ENCODE measurements at places on chromosomes 3 and 15.
A peak's percentile ranks its signal among the peaks of the same experiment; 100 is the strongest.

DNA sequence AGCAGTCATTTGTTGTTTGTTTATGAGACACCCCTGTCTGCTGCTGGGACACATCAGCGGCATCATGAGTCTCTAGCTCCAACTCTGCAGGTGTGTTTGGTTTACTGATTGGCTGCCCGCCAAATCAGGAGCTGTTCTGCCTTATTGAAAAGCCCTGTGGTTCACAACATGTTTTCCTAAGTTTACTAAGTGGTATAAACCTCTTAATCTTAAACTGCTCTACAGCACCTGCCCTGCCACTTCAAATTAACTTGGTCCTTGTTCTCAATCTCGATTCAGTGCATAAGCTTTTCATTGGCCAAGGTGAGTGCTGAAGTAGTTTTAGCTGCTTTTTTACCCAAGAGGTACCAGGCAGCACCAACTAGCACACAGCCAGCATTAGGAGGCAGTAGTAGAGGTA lies 77.8 kb upstream of the WDR72 start:
- no peak for DNase-seq

GRCh38 chr3:156256256-156256655 lies 135.9 kb downstream of the KCNAB1 start:
- DNase-seq: no peak

DNA sequence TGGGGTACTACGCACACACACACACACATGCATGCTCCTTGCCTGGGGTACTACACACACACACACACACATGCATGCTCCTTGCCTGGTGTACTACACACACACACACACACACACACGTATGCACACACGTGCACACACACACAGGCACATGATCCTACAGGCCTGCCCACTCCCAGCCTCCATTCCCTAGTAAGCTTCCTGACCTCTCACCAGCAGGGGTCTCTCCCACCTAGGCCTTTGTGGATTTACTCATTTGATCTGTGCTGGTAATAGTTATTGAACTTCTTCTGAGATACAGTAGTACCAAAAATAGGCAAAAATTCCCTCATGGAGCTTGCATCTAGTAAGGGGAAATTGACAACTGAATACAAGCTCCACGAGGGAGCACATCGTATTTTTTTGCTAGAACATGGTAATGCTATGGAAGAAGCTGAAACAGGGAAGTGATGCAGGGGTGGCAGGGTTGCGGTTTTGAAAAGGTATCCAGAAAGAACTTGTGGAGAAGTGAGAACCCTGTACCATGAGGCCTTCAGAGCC lies 19.1 kb downstream of the TTC21A start:
- DNase-seq: no peak

- DNase-seq: no peak
Measured at GRCh38 chr3:4506559-4507023, 13.4 kb downstream of the ITPR1 start.

DNA sequence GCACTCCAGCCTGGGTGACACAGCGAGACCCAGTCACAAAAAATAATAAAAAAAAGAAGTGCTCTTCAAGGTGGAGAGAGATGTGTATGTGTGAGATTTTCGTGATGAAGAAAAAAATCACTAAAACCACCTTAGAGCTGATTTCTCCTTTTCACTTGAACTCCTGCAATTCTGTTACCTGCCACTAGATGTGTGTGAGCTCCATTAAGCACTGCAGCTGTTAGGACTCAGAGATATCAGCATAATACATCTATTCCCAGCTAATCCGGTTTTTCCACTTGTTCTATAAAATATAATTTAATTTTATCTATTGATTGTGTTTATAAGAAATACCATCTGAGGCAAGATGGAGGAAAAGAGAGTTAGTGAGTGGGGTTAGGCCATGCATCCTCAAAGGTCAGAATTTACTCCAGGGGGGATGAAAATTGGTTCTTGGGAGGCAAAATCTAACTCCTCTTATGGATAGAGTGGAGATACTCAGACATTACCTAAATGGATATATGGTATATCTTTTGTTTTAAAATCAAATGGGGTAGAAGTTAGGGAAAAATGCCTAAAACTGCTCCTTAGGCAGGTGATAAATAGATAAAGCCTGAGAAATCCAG lies 152.7 kb downstream of the IL20RB start:
- DNase-seq: no peak

GRCh38 chr3:128077202-128077624 lies 25.0 kb downstream of the SEC61A1 start:
- no peak for DNase-seq

GRCh38 chr3:172098698-172099494 lies 59.5 kb downstream of the FNDC3B start:
- no peak for DNase-seq

DNA sequence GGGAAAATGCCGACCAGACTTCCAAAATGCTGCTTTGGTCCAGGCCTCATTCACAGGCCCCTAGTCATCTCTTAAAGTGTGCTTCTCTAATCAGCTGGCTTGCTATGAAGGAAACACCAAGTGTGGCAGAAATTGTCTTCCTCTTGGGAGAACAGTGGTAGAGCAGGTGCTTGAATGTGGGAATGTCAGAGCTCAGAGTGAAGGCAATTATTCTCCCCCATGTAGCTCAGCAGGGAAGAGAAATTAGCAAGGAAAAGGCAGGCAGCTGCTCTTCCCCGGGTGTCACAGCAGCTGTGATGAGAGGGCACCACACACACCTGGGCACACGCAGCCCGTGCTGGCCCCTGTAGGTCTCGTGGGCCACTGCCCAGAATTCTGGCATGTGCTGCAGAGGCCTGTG lies 358.5 kb downstream of the WDR72 start:
- no peak for DNase-seq

GRCh38 chr15:34512628-34513027 lies 70.8 kb downstream of the GOLGA8B start:
- DNase-seq: no peak

DNA sequence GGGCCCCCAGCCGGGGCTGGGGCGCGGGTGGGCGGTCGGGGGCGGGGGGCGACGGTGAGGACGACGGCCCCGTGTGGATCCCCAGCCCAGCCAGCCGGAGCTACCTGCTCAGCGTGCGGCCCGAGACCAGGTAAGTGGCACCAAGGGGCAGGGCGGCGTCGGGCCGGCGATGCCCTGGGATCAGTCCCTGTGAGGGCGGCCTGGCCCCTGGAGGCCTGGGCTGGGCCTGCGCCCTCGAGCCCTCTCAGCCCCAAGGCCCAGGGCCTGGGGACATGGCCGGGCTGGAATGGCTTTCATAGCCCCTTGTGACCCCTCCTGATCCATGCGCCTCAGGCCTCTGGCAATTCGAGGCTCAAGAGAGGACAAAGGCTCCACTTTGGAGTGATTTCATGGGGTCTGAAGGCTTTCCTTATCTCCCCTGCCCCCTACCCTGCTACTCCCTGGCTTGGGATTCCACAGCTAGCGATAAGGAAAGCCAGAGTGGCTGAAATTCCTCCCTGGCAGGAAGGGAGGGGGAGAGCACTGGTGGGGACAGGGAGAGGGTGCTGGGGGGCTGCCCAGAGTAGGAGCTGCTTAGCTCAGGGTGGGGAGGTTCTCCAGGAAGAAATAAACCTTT lies 418 bp downstream of the ALPK3 start:
- DNase-seq: no peak

DNA sequence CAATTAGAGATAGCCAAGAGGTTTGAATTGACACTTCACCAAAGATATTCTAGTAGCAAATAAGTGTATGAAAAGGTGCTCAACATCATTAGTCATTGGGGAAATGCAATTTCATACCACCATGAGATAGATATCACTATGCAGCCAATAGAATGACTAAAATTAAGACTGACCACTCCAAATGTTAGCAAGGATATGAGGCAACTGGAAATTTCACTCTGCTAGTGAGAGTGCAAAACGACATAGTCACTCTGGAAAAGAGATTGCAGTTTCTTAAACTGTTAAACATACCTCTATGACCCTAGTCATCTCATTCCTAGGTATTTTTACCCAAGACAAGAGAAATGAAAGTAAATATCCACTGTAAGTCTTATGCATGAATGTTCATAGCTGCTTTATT lies 27.6 kb upstream of the SLC6A11 start:
- DNase-seq: no peak

DNA sequence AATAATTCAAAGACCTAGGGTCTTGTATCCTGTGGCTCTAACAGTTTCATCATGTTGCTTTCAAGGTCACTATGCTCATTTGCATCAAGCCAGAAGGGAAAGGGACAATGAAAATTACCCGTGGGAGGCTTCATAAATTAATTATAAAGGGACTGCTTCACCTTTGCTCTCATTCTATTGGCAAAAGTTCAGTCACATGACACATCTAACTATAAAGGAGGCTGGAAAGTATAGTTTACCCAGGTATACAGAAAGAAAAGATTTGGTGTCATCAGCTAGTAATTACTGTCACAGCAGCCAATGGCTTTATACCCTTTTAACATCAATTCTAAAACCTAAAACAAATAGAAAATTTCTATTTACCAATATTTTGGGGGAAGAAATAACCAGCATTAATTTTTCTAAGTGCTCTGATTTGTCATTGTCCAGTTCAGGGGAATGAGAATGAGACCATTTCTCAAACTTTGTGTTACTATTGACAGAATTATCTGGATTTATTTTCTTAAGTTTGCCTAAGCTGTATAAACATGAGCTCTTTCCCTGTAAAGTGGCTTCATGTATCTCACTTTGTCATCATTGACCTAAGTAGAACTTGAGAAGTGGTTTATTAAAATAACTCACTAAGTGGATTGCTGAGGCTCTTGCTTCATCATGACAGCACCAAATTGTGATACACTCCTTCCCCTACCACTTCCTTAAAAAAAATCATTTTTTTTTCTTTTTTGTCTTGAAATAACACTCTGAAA lies 257.7 kb upstream of the PEX5L start:
- no peak for DNase-seq

- no peak for DNase-seq
Measured at GRCh38 chr3:126339466-126339865, 17.7 kb downstream of the KLF15 start.

- DNase-seq: no peak
Measured at GRCh38 chr15:80233581-80233980, 18.4 kb downstream of the CTXND1 start.

- DNase-seq: no peak
Measured at GRCh38 chr3:99481561-99481960, 156.8 kb upstream of the COL8A1 start.

GRCh38 chr3:177185035-177185574 lies 12.2 kb downstream of the TBL1XR1 start:
- no peak for DNase-seq

- no peak for DNase-seq
Measured at GRCh38 chr15:83206526-83207008, 1.1 kb downstream of the HDGFL3 start.

GRCh38 chr3:11612515-11613188 lies 31.1 kb downstream of the VGLL4 start:
- DNase-seq: no peak

GRCh38 chr3:38823186-38823585 lies 7.2 kb upstream of the SCN10A start:
- DNase-seq: no peak

DNA sequence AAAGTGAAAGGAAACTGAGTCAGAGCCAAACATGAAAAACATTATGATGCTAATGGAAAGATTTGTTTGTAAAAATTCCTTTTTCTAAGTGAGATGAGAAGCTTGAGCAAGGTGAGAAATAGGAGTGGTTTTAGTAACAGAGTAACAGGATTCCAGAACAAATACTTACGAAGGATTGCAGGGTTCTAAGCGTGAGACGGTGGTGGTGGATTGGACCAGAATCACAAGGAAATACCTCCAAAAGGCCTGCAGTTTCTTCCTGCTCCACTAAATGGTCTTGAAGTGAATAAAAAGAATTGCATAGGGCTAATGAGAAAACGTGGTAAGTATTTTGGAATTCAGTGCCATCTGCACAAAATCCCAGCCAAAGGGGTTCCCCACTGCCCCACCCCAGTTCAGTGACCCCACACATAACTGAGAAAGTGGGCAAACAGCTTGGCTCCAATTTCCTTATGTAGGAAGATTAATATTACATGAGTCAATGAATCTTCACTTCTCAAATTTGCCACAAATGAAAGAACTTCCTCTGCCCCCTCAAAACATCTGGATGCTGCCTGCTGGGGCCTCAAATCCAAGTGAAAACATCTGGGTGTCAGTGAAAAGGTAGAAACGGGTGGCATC lies 283.8 kb upstream of the NR2F2 start:
- no peak for DNase-seq

GRCh38 chr15:97953748-97954147 lies 6.8 kb upstream of the ARRDC4 start:
- DNase-seq: no peak

GRCh38 chr3:42013691-42014457 lies 52.0 kb upstream of the ULK4 start:
- DNase-seq: no peak

- no peak for DNase-seq
Measured at GRCh38 chr3:179286331-179286730, 35.4 kb upstream of the KCNMB3 start.

DNA sequence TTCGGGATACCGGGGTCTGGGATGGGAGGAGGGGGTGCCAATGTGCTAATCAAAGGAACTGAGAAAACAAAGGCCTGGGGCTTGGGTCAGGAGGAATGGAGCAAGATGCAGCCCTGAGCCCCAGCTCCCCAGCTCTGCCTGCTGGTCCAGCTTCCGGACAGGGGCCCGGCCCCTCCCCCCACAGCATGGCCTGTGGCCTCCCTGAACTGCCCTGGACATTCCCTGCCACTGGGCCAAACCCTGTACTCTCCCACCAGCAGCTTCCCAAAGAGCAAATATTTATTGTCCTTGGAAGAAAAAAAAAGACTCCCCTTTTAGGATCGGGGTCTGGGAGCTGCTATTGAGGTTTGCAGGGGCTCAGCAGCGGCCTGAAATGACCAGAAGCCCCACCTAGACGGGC lies 5.7 kb upstream of the MYL3 start:
- no peak for DNase-seq

- no peak for DNase-seq
Measured at GRCh38 chr3:58646503-58646902, 20.1 kb downstream of the FAM3D start.

DNA sequence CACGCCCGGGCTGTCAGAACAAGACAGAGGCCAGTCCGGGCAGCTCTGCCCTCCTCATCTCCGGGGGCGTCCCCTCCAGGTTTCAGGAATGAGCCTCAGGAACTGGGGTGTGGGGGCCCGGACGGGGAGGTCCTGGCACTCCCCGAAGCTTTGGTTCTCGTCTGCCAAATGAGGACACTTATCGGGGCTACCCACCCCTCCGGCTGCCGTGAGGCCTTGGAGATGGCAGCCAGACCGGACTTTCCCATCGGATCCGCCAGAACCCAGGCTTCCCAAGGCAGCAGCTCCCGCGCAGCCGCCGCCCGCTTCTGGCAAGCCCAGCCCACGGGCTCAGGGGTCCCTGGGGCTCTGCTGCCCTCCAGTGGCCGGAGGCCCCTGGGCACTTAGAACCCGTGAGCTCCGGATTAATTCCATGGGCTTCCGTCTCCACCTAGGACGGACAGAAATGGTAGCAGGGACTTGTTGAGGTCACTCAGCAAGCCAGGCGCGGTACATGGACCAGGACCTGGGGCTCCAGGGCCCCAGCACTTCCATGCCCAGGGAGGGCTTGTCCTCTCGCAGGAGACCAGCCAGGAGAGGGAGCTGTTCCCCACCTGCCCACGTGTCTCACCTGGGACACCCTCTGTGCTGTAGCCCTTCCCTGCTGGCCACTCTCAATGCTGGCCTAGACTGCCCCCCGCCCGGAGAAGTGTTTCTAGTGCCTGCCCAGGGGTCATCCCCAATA lies 89.4 kb downstream of the LINGO1 start:
- DNase-seq: peak; percentile 51
